Stimulated activated CD8-positive, alpha-beta memory T cell treated with anti-CD3 and anti-CD28 coated beads, Interleukin-7, amount 100 ng/mL, for 24 hours (primary cell): ENCODE measurements at places on chromosomes 11 and 22.

- no peak for DNase-seq
Measured at GRCh38 chr11:119149018-119149785, at the start of gene ABCG4. ABCG4 (plus strand) TSS chr11:119149052; CDS start chr11:119149966, 914 bp downstream.

- DNase-seq, result no peak
Measured at GRCh38 chr11:20658135-20658534, 11.3 kb upstream of the NELL1 start.

- DNase-seq, result no peak
Measured at GRCh38 chr22:45964372-45964771, 12.6 kb downstream of the WNT7B start.

GRCh38 chr11:23732026-23732425, 764.8 kb upstream of the LUZP2 start:
- DNase-seq, result no peak

GRCh38 chr11:34905666-34906065, 10.5 kb downstream of the APIP start:
- DNase-seq, result no peak

DNA sequence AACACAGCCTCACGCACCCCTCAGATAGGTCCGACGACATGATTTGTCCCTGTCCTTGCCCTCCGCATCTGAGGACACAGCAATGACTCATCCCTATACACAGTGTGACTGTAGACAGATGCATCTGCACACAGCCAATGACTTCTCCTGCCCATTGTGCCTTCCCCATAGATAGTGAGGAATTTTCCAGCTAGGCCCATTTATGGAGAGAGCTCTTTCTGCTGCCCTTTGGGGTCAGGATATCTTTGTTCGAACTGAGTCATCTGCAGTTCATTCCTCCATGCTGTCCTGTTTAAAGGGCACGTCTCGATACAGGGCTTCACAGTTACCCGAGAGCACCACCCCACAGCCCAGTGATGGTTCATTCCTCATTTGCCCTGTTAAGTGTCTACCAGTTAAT, 96.7 kb downstream of the LARGE1 start:
- DNase-seq, result no peak

GRCh38 chr11:28417601-28418323, 309.6 kb downstream of the METTL15 start:
- no peak for DNase-seq

DNA sequence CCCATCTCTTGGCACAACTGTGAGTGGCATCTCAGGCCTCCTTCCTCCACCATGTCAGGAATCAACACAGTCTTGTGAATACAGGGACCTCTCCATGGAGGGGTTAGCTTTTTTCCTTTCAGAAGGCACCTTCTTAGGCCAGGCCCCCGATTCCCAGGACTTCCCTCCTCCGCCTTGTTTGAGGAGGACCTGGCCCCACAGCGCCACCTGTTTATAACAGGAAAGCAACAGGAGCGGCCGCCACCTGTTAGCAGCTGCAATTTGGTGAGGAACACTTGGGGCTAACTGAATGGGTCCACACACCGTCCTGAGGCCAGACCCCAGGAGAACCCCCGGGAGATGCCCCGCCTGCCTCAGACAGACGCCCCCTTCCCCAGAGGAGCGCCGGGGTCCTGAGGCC, 3.8 kb upstream of the PKP3 start:
- no peak for DNase-seq

DNA sequence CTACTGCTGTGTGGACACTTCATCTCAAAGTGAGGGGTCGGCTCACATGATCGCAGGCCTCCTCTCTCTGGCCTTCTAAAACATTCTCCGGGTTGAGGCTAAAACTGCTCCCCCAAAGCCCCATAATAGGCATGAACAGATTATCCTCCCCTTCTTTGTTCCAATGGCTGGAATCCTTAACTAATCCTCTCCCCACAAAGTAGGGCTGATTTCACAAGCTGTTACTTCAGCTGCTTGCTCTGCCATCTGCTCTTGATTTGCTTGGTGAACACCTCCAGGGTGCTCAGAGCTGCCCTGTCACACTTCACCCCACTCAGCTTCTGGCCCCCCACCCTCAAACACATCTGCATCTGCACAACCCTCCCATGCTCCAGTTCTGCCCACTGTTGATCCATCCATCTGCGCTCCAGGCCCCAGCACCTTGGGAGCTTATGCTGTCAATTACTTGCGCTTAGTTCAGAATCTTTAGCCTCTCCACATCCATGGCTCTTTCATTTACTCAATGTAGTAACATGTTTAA, 173.1 kb upstream of the API5 start:
- no peak for DNase-seq

- DNase-seq, result no peak
Measured at GRCh38 chr11:13338019-13338426, 60.4 kb downstream of the BMAL1 start.

DNA sequence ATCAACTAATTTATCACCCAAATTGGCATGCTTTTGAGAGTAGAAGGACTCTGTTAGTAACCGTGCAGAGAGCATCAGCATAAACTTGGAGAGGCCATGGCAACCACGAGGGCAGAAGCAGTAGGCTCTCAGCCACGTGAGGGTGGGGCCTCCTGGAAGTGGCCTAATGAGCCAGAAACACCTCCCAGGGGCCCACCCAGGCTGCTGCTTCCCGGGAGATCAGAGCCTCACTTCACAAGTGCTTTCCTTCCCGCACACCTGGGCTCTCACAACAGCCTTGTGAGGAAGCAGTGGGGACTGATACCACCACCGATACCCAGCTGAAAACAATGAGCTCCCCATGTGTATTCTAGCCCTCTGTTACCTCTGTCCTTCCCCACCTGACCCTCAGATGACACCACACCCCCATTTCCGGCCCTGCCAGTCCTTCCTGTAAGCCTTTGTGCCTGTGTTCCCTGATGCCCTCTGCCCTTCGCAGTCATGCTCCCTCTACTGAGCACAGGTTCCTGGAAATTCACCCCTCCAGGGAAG, 17.0 kb downstream of the TRIM29 start:
- no peak for DNase-seq

- no peak for DNase-seq
Measured at GRCh38 chr11:120835601-120836228, 188.2 kb upstream of the TBCEL start.

- no peak for DNase-seq
Measured at GRCh38 chr11:34960277-34960676, 43.9 kb downstream of the PDHX start.

- no peak for DNase-seq
Measured at GRCh38 chr11:48036011-48036410, 55.7 kb downstream of the PTPRJ start.

DNA sequence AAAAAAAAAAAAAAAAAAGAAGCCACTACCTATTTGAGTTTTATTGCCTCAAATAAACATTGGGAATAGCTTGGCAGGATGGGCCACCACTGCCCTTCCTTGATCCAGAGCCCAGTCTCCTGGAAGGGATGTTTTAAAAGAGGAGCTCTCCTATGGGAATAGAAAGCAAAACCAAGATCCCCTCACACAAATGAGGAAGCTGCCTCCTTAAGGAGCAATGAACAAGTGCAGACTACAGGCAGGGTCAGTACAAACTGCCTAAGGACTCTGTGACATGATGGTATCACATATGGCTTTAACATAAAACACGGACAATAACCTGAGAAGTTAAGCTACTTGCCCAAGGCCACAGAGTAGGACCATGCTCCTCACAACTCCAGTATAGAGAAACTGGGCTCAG, 120.8 kb downstream of the NAT10 start:
- no peak for DNase-seq

GRCh38 chr11:119403021-119403420, 20.0 kb downstream of the THY1 start:
- DNase-seq, result no peak

- DNase-seq, result no peak
Measured at GRCh38 chr11:126891556-126892217, 108.9 kb downstream of the KIRREL3 start.

- no peak for DNase-seq
Measured at GRCh38 chr11:118358071-118358470, 1.3 kb upstream of the UBE4A start.

DNA sequence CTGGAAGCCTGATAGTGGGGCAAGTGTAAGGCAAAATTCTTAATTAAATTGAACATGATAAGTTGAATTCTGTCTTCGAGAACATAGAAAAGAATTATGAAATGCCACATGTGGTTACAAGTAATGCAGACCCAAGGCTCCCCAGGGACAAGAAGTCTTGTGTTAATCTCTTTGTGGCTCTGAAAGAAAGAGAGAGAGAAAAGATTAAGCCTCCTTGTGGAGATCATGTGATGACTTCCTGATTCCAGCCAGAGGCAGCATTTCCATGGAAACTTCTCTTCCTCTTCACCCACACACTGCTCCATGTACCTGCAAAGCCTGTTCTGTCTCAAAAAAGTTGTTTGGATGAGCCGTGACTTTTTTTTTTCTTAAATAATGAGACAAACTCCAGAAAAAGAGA, 1.9 kb upstream of the TYR start:
- DNase-seq, result no peak

- no peak for DNase-seq
Measured at GRCh38 chr11:36402568-36403170, 106.6 kb downstream of the PRR5L start.

GRCh38 chr11:42976636-42977217, 335.1 kb upstream of the API5 start:
- DNase-seq, result no peak

- DNase-seq, result no peak
Measured at GRCh38 chr11:100863080-100863581, 176.0 kb downstream of the ARHGAP42 start.

- no peak for DNase-seq
Measured at GRCh38 chr11:118629761-118630661, 22.6 kb downstream of the PHLDB1 start.

DNA sequence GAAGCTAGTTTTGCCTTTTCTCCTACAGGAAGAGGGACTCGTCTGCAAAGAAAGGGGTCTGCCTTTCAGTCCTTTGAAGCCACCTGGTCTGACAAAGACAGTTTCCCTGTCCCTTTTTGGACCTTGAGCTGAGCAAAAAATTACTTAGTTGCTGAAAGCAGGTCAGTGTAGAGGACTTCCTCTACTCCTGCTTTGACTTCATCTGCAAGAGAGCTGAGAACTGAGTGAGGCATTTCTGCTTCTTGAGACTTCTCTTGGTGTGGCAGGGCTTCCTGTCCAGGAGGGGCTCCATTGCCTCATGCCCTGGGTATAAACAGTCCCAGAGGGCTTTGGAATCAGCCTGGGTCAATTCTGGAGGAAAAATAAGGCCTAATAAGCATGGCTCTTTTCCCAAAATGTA, 73.1 kb downstream of the ZNRF3 start:
- no peak for DNase-seq

- no peak for DNase-seq
Measured at GRCh38 chr11:97938789-97939188, 1082.0 kb upstream of the CNTN5 start.

DNA sequence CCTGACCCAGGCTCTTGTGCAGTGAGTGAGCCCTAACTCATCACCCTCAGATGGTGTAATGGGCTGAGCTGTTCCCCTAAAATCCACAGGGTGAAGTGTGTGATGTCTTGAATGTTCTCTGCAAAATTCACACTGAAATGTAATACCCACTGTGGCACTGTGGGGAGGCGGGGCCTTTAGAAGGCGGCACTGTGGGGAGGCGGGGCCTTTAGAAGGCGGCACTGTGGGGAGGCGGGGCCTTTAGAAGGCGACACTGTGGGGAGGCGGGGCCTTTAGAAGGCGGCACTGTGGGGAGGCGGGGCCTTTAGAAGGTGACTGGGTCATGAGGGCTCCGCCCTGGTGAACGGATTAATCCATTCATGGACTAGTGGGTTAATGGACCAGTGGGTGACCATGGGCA, 33.0 kb downstream of the CHID1 start:
- DNase-seq, result no peak

GRCh38 chr22:36528341-36528740, 625 bp downstream of the EIF3D start:
- no peak for DNase-seq

- DNase-seq, result no peak
Measured at GRCh38 chr22:25747245-25747944, 5.4 kb downstream of the MYO18B start.

- DNase-seq, result no peak
Measured at GRCh38 chr11:108591893-108592292, 1.7 kb downstream of the EXPH5 start.

- DNase-seq, result no peak
Measured at GRCh38 chr11:100512475-100512874, 174.6 kb upstream of the ARHGAP42 start.

GRCh38 chr11:94838027-94838731, 70.0 kb downstream of the AMOTL1 start:
- DNase-seq, result no peak

GRCh38 chr11:90732486-90732885, 509.6 kb upstream of the CHORDC1 start:
- no peak for DNase-seq

DNA sequence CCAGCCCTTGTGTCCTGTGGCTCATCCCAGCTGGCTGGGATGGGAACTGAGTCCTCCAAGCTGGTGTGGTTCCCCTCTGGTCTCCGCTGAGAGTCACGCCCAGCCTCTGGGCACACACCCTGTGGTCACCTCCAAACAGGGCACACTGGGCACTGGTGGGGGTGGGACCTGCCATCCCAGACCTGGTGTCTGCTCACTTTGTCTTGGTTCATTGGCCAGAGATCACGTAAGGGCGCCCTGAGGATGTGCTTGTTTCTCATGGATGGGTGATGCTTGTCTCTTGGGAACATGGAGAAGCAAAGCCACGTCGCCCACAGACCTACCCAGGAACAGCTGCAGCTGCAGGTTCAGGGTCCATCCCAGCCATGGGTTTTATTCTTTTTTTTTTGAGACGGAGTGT, 43.1 kb downstream of the LRP5 start:
- DNase-seq, result no peak

DNA sequence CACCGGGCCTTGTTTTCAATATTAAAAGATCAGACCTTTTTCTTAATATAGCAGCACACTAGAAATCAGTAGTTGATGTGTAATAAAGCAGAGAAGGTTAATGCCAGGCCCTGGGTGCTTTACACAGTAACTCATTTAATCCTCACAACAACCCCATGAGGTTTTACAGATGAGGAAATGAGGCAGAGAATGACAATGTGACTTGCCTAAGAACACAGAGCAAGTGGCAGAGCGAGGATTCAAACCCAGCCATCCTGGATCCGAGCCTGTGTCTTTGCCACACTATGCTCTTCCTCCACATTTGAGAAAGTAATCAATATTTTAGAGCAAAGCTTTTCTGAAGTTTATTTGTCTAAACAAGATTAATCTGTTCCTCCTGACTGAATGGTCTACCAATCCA, 7.2 kb downstream of the JAML start:
- DNase-seq, result no peak
